ENCODE measurements at places on chromosomes 2 and 18. TPM values are rescaled to one million over a fixed set of nuclear protein-coding genes. Genes with fewer than 3 reads are reported as not detected.

DNA sequence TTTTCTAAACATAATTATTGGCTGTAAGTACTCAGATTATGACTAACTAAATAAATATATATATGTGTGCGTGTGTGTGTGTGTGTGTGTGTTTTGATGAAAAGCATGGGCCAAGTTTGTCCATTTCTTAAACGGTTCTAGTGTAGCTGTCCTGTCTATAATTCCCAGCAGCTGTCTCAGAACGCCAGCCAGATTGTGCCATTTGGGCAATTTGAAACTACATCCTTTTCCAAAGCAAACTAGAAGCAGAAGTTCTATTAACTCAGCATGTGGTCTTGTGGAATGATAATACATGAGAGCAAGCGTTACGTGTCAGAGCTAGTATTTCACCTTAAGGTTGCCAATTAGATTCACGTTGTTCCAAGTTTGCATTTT lies 1.7 kb downstream of the ARHGAP28 start:
- no peak for DNase-seq

GRCh38 chr2:60482222-60482621 lies 71.2 kb downstream of the BCL11A start:
- no peak for DNase-seq

Gene ST6GAL2
- not detected for total RNA-seq

DNA sequence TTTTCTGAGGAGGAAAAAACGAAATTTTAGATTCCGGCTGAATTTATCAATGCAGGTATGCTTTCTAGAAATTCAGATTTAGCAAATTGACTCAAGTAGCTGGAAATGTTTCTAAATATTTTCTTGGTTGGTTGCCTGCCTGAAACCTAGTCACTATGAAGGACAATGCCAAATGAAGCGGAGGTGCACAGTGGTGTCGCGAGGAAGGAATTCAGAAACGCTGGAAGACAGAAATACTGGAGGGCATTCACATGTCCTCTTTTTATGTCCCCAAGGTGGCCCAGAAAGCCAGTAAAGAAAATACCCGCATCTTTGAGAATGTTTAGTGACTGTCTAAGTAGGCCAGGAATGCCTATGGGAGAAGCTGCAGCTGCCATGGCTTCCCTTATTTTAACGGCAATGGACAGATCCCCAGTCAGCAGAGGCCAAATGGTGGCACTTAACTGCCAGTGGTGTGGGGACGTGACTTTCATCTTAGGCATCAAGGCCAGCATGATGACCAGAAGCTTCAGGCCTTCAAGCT lies 15.8 kb upstream of the EFR3B start:
- no peak for DNase-seq

Gene ALK
- not detected for total RNA-seq

- DNase-seq = no peak
Observed at GRCh38 chr2:206276169-206276942, 1.9 kb downstream of the ZDBF2 start.

DNA sequence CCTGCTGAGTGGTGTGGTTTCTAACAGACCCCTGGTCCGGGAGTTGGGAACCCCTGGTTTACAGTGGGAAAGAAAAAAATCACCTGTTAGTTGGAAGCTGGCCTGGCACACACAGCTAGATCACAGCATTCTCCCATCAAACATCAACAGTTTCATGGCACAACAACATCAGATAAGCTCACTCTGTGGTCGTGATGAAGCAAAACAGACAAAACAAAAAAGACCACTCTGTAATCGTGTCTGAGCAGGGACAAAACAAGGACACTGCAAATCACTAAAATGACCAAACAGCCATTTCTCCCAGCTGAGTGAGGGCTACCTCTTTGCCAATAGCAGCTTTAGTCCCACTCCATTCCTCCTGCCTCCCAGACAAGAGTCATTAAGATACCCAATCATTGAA lies 9.0 kb upstream of the IMPACT start:
- no peak for DNase-seq

GRCh38 chr2:98282109-98282508 lies 64.1 kb upstream of the CNGA3 start:
- no peak for DNase-seq

Gene EHBP1
- total RNA-seq = 19.8 TPM

GRCh38 chr18:39396168-39396567 lies 1830.6 kb upstream of the CELF4 start:
- DNase-seq = no peak
